Trophoblast cell (in vitro differentiated cells and primary cell): ENCODE measurements at places on chromosomes 6 and 20.

- DNase-seq = no peak
Observed at GRCh38 chr6:103268335-103268734, 1591.4 kb downstream of the HACE1 start.

- peak; percentile 63 for DNase-seq
Observed at GRCh38 chr6:24686946-24687345, 20.1 kb downstream of the ACOT13 start.

- no peak for DNase-seq
Observed at GRCh38 chr6:38033442-38033982, 214.0 kb downstream of the ZFAND3 start.

- DNase-seq = peak; percentile 7
Observed at GRCh38 chr6:108837236-108837971, 10.8 kb upstream of the ARMC2 start.

DNA sequence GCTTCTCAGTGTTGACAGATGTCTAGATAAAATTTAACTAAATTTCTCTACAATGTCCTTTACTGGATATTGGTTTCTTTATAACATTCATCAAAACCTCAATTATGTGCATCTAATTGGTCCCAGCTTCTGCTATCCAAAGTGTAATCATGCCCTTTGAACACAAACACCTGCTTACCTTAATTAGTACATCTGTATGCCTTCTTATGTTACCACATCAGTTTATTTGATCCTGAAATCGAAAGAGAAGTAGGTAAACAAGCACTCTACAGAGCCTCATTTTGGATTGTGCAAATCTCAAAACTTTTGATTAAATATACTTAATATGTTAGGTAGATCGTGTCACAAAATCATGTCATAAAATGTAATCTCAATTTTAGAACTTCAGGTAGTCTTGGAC, 36.5 kb downstream of the TAB2 start:
- DNase-seq = no peak
